ENCODE measurements at places on chromosomes 7 and 10. TPM values are rescaled to one million over a fixed set of nuclear protein-coding genes. Genes with fewer than 3 reads are reported as not detected.
A peak's percentile ranks its signal among the peaks of the same experiment; 100 is the strongest.

The AKR1D1 gene
- polyA plus RNA-seq: 0.08 TPM

The NEUROD6 gene
- polyA plus RNA-seq: not detected

The SAMD9L gene
- 4.1 TPM for polyA plus RNA-seq

The CYP2C19 gene
- 0.12 TPM for polyA plus RNA-seq

The GIMAP4 gene
- 26.3 TPM for polyA plus RNA-seq

The DMTF1 gene
- polyA plus RNA-seq: 269 TPM

The IFIT3 gene
- polyA plus RNA-seq: 14.2 TPM

The NDUFB8 gene
- 169 TPM for polyA plus RNA-seq

DNA sequence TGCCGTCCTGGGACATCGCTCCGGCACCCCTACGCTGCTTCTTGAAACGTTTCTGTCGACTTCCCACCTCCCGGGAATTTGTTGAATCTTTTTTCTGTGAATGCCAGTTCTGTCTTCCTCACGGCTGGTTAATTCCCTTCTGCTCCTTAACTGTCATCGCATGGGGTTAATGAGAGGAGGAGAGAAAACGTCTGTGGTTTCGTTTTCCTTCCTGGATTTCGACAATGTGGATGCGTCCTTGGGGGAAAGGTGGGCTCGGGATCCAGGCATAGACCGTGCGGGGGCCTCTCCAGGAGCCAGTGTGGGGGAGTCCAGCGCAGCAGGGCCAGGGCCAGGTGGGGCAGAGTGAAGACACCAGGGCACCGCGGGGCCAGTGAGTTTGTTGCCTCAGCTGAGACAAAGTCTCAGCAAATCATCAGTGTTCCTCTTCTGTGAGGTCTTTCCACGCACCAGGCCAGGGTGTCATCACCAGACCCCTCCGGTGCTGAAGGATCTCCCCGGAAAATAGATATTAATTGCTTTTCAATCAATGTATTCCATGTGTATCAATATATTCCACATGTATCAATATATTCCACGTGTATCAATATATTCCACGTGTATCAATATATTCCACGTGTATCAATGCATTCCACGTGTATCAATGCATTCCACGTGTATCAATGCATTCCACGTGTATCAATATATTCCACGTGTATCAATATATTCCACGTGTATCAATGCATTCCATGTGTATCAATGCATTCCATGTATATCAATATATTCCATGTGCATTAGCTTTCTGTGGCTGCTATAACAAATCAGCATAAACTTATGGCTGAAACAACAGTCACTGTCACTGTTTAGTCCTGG lies 33.7 kb upstream of the CFAP46 start:
- DNase-seq: no peak

DNA sequence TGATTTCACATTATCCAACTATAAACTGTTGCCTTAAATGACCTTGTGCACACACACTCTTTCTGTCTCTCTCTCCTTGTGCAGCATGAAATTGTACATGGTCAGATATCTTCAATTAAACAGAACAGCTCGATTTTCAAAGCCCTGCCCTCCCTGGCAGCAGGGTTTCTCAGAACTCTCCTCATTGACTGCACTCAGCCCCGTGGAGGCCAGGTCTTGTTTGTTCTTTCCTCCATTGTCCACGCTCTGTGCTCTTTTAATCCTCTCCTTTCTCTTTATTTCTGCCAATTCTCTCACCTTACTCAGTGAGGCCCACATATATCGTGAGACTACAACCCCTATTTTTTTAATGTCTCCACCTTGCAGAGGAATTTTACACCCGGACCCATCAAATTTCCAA lies 175.9 kb upstream of the STK17A start:
- no peak for DNase-seq

GRCh38 chr10:124005091-124005490 lies 88.3 kb downstream of the CHST15 start:
- no peak for DNase-seq

DNA sequence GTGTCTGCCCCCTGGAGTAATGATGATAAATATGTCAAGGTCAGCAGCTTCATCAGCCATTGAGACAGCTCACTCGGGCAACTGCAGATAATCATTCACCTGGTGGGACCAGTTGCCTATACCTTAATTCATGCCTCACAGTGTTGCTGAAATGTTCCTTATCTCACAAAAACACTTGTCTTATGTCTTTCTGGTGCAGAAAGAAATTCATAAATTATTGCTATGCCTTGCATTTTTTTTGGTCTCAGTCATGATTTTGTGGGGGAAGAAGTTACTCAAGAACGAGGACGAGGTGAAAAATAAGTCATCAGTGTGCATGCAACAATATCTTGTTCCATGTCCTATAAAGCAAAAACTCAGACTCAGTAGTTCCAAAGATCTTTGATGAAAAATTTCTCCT lies 16.0 kb downstream of the TRIL start:
- no peak for DNase-seq

GRCh38 chr7:549066-549890 lies 29.6 kb upstream of the PDGFA start:
- no peak for DNase-seq

- DNase-seq: no peak
Measured at GRCh38 chr10:70715853-70716795, 43.8 kb downstream of the ADAMTS14 start.

DNA sequence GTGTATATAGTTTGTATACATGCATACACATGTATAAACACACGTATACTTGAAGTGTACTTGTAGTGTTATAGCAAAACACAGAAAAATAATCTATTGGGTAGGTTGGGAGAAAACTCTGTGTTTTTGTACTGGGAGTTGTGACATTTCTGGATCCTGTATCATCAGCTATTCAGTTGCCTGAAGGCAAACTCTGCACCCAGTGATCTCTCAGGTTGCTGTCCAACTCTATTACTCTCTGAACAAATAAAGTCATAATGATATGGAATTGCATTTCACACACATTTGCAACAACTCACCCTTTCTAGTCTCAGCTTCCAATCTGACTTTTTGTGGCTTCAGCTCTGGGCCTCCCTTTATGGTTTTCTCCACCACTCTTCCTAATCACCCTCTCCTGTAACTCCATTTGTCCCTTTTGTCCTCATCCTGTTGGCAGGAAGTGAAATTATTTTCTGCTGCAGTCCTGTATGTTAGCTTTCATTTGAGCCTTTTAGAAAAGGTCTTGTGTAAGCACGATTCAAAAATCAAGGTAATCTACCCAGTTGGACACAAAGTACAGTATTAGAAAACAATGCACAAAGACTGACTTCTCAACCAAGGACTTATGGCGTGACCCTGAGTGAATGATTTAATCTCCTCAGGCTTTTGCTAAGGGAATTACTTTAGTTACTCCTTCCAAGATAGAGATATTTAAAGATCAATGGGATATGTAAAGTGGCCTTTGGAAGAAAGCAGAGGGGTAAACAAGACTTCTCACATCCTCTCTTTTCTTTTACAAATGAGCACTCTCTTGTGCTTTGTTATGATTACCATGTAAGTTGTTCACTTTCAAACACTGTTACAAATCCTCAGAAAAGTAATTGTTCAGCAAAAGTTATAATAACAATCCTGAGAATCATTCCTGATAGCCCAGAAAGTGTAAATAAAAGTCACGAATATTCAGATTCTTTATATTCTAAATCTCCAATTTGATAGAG lies 249.1 kb downstream of the KCND2 start:
- DNase-seq: no peak

GRCh38 chr7:39130857-39131526 lies 153.3 kb downstream of the POU6F2 start:
- peak; percentile 26 for DNase-seq

DNA sequence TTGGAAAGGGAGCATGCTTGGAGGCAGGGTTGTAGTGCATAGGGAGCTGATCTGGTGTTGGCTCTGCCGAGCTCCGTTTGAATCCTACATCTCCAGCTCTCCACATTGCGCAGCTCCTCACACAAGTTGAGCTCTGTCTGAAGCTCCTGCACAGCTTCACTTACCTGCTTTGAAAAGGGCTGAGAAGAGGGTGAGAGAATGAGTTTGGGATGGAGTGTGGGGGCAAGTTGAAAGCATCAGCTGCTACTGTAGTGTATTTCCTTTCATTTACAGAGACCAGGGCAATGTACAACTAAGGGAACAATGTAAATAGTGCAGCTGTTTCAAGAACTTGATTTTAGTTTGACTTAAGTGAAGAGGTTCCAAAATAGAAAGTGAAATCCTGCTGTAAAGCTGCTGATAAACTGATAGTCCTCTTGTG lies 88.5 kb downstream of the VTI1A start:
- DNase-seq: no peak

GRCh38 chr7:130393101-130393561 lies 12.8 kb downstream of the CPA1 start:
- DNase-seq: no peak

DNA sequence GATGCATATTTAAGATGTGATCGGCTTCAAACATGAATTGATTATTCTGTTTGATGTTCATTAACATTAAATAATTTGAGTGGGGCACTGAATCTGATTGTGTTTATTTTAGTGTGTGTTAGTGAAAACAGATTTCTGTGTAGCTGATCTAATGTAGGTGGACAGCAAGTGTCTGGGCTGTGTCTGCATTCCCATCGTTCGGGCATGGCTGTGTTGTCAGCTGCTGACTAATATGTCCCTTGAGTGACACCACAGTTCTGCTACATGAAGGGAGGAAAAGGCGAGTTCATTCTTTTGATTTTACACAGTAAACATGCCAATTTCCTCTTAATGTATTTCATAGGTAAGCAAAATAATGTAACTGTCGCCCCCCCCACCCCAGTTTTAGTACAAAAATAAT lies 203.0 kb downstream of the CNTNAP2 start:
- no peak for DNase-seq

DNA sequence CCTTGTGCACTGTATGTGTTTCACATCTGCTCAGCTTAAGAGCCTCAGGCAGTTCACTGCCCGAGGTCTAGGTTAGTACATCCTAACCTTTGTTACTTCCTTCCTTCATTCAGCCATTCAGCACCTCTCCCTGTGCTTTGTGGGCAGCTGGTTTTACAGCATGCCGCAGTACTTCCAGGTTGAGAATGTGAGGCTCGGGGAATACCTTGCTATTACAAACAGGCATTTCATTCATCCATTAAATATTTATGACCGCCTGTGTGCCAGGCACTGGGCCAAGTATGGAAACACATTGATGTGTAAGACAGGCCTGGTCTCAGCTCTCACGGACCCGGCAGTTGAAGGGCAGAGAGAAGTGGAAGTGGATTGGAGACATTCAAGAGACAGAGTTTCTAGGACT lies 82.4 kb downstream of the SHH start:
- peak; percentile 1 for DNase-seq
